Astrocyte (in vitro differentiated cells and primary cell): ENCODE measurements at places on chromosomes 1 and 21. TPM values are rescaled to one million over a fixed set of nuclear protein-coding genes. Genes with fewer than 3 reads are reported as not detected.

The ATXN7L2 gene
- total RNA-seq, result 5.5 and 6.2 TPM in 2 replicates

The TXNDC12 gene
- 66.8 and 73.0 TPM in 2 replicates for total RNA-seq

DNA sequence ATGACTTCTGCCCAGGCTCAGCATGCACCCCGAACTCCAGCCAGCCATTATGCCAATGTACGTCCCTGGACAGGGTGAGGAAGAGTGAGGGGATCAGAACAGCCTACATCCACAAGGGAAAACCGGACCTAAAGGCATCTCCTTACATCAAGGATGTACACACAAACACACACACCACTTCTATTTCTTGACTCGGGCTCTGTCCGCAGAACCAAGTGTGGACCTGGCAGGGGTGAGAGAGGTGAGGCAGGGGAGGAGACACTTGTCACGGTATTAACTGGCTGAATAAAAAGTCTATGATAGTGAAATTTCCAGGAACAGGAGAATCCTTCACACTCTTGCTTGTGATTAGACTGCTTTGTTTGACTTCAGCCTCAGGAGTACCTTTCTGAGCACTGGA is 2.3 kb downstream of the LMOD1 start:
- peaks cover 26% of the 10 kb centered on the region for H3K4me1 ChIP-seq
- no peak overlapping the region for H3K4me3 ChIP-seq
- H3K36me3 ChIP-seq, result no peaks in the 10 kb centered on the region
- H3K27ac ChIP-seq, result no peak overlapping the region

- no peaks in the 10 kb centered on the region for H3K4me1 ChIP-seq
- H3K27ac ChIP-seq, result no peak overlapping the region
- no peak for DNase-seq
- H3K27me3 ChIP-seq, result no peaks in the 10 kb centered on the region
- no peaks in the 10 kb centered on the region for H3K36me3 ChIP-seq
- no peak overlapping the region for H3K4me3 ChIP-seq
Observed at GRCh38 chr1:229896306-229896705, 170.7 kb upstream of the GALNT2 start.

GRCh38 chr1:231964961-231965360 is 338.4 kb downstream of the DISC1 start:
- no peak for DNase-seq
- H3K4me3 ChIP-seq, result no peak overlapping the region
- H3K4me1 ChIP-seq, result no peaks in the 10 kb centered on the region
- no peak overlapping the region for H3K27ac ChIP-seq
- no peaks in the 10 kb centered on the region for H3K27me3 ChIP-seq

DNA sequence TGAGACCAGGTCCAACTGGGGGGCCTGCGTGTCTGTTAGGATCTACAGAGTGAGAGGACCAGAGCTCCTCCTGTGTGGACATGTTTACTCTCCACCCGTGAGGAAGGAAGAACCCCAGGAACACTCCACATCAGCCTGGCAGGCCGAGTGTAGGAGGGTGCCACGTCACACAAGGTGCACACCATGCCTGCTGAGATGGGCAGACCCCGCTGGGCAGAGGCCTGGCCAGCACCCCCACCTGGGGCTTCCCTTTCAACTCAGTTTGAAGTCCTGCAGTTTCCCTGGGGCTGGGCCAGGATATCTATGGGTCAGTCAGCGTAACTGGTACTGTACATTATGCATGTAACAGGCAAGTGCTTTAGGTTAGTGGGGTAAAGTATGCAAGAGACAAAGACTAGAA is 30.1 kb upstream of the PCBP3 start:
- DNase-seq, result no peak
- no peaks in the 10 kb centered on the region for H3K36me3 ChIP-seq
- no peak overlapping the region for H3K27ac ChIP-seq
- H3K4me3 ChIP-seq, result no peak overlapping the region

GRCh38 chr1:67393240-67393639 is 37.0 kb downstream of the SERBP1 start:
- H3K27ac ChIP-seq, result no peak overlapping the region
- H3K4me3 ChIP-seq, result no peak overlapping the region
- no peaks in the 10 kb centered on the region for H3K36me3 ChIP-seq
- DNase-seq, result no peak
- peaks cover 17% of the 10 kb centered on the region for H3K4me1 ChIP-seq
- no peaks in the 10 kb centered on the region for H3K27me3 ChIP-seq

DNA sequence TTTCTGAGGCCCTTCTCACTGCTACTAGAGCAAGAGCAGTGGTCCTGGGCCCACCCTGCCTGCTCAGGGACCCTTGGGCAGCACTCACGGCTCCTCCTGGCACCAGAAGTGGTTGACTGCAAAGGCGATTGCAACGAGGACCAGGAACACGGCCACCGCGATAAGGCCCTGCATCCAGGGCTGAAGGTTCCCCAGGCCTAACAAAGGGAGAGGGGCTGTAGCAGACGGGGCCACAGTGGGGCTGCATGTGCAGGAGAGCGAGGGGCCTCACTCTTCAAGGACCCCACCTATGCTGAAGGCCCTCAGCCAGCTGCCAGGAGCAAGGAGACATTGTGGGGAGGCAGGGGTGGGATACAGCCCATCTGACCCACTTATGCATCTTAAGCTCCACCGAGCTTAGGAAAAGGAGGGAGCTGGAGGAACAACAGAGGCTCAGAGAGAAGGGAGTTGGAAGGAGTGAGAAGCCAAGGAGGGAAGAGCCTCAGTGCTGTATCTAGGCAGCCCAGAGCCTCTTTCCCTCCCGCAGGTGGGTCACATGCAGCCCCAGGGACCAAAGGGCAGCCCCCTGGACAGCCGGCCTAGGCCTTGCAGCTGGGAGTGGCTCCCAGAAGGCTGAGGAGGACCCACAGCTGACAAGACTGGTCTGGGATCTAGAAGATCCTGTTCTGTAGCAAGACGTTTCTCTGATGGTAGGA is 2.5 kb downstream of the PDZK1IP1 start:
- H3K4me3 ChIP-seq, result no peak overlapping the region
- no peak for DNase-seq
- H3K27ac ChIP-seq, result no peak overlapping the region
- peaks cover 6% of the 10 kb centered on the region for H3K4me1 ChIP-seq
- H3K36me3 ChIP-seq, result no peaks in the 10 kb centered on the region

DNA sequence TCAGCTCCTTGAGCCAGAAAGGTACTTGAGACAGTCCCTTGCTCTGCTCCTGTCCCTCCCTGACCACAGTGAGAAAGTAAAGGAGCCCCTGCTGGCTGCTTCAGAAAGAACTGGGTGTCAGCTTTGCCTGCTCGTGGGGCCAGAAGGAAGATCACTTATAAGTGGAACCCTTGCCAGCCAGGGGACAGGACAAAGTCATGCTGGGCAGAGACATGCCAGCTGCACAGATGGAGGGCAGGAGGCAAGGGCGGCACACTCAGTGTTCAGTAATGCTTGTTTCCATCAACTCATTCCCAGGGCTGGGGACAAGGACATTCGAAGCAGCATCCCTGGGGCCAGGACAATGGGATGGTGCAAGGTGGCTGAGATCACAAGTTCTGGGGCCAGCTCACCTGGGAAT is 41.8 kb downstream of the NTPCR start:
- DNase-seq, result no peak
- no peak overlapping the region for H3K4me3 ChIP-seq
- no peak overlapping the region for H3K27ac ChIP-seq
- peaks cover 6% of the 10 kb centered on the region for H3K36me3 ChIP-seq
